Bronchus fibroblast of lung (primary cell): ENCODE measurements at places on chromosomes 5 and 9. TPM values are rescaled to one million over a fixed set of nuclear protein-coding genes. Genes with fewer than 3 reads are reported as not detected.

The KIF12 gene
- total RNA-seq: not detected in 2 replicates

The PFN3 gene
- not detected in 2 replicates for total RNA-seq

The ELAVL2 gene
- not detected in 2 replicates for total RNA-seq

The PDE6A gene
- not detected in 2 replicates for total RNA-seq
